CD4-positive, alpha-beta memory T cell (primary cell): ENCODE measurements at places on chromosomes 4 and X.
A peak's percentile ranks its signal among the peaks of the same experiment; 100 is the strongest.

GRCh38 chrX:68755616-68756125 is 73.2 kb upstream of the EFNB1 start:
- DNase-seq, result no peak

GRCh38 chr4:86970447-86971354 is 35.9 kb downstream of the AFF1 start:
- DNase-seq, result no peak

GRCh38 chrX:88613338-88613737 is 133.7 kb upstream of the CPXCR1 start:
- no peak for DNase-seq

- DNase-seq, result no peak
These were observed 23.4 kb upstream of the XK start for GRCh38 chrX:37662181-37662580.

DNA sequence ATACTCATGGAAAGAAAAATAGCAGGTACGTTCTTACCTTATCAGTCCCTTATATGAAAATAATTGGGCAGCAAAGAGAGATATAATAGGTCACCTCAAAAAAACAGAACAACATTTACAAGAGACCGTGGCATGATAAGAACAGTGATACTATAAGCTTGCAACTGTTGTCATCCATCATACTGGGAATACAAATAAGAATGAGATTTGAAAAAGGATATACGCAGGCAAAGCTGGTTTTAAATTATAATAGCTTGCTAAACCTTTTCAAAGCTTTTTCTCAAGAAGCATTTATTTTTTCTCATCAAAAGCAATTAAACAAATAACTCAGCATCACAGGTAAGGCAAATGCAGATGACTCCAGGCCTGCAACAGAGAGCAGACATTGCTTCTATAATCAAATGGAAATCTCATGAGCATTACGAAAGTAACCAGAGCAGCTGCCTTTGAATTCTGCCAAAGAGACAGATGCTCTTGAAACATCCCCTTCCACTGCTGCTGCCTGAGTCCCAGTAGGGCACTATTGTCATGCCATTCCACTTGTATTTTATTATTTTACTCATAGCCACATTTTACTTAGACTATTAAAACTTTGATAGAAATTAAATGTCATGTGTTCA is 620.6 kb upstream of the GNPDA2 start:
- no peak for DNase-seq

DNA sequence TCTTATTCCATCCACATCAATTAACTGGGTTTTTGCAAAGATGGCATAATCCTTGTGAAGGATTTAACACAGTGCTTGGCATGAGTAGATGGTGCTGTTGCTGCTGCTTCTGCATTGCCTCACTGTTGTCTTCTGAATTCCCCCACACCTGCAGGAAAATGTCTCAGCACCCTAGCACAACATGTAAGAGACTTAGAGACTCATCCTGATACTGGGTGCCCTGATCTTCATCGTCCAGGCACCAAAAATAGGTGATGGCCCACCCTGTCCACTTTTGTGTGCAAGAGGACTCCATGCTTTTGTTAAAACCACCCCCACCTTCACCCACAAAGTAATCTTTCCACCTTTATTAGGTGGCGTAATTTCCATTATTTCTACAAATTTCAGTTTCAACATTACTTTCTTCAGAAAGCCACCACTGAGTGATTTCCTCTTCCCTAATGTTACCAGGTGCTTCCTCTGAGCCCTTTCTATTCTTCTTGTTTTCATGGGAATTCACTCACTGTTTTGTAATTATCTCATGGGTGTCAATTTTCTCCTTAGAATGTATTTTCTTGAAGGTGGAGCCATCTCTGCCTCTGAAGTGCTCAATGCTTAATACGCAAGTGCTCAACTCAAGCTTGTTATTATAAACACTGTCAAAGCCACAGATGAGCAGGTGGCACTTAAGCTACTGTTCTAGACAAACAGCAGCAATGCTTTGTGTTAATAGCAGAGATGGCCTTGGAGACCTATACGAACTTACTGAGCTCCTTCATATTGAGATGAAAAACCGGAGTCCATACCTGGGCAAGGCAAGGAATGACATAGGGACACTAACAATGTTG is 89.5 kb downstream of the HS3ST1 start:
- no peak for DNase-seq

DNA sequence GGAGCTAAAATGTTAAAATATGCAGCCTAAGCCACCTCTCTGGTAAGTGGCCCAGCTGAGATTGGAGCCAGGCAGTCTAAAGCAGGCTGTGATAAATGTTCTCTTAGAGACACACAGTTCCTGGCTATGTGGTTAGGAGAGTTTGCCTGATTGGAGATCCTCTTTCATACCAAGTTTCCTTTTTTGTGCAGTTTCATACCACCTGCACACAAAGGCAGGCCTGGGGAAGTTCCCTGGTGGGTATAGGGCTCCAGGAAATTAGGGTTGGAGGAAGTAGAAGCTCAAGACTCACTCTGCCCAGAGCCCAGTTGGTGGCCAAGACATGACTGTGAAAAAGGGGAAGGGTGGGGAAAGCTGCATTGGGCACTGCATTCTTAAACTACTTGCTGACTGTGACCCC is 16.9 kb downstream of the CYBB start:
- DNase-seq, result no peak

DNA sequence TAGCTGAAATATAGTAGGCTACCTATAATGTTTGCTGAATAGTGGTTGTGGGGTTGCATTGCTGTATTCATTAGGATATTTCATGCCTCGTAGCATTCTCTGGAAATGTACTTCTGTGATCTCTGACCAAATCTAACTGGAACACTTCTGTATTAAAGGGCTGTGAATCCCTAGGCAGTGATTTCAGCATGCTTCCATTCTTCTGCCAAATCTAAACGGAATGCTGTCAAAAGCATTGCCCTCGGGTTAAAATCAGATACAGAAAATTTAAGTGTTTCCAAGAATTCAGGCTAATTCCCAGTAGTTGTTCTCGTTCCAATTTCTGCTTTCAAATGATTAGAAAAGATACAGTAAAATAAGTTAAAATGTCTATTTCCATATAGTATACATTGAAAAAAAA is 1847.5 kb upstream of the IGFBP7 start:
- DNase-seq, result no peak

GRCh38 chr4:84089652-84090437 is 409.2 kb downstream of the NKX6-1 start:
- DNase-seq, result no peak

GRCh38 chr4:176717237-176717636 is 75.5 kb downstream of the VEGFC start:
- DNase-seq, result no peak

GRCh38 chr4:99816545-99817308 is at the start of gene DAPP1:
Gene DAPP1 (plus strand): TSS chr4:99816827. CDS start chr4:99816914, 87 bp downstream.
- DNase-seq, result peak; percentile 88

DNA sequence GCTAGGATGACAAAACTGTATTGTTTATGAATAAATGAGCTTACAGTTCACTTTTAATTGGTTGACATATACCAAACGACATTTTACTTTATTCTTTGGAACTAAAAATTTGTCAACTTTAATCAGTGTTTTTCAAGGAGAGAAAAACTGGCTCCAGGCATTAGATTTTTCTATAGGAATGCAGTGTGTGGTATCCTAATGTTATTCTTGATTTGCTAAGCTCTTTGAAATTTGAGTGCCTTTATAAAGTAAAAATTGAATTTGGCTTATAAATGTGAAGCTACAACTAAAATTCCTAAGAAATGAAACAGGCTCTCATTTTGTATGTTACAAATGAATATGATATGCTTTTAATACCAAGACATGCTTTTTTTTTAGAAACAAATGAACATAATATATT is 442.2 kb upstream of the TRAM1L1 start:
- DNase-seq, result no peak

GRCh38 chrX:41688835-41689234 is at the start of gene GPR34:
Gene GPR34 (plus strand): TSS chrX:41688973. CDS start chrX:41695634, 6,661 bp downstream.
- no peak for DNase-seq

GRCh38 chr4:15636818-15637217 is 18.3 kb downstream of the FBXL5 start:
- no peak for DNase-seq

GRCh38 chr4:128334256-128334655 is 46.6 kb upstream of the PGRMC2 start:
- DNase-seq, result no peak

DNA sequence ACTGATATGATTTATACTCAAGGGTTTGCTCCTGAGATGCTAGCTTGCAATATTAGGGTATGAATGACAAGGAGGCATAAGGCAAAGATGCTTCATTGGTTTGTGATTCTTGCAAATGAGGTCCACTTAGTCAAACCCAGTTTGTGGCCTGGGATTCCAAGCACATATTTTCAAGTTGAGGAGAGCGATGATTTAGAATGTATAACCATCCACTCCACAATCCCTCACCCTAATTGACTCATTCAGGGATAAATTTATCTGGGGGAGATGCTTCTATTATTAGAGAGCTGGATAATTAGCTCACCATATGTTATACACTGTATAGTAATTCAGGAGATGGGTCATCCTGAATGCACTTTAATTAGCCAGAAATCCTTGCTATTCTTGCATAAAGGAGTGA is 118.3 kb upstream of the PUDP start:
- no peak for DNase-seq

DNA sequence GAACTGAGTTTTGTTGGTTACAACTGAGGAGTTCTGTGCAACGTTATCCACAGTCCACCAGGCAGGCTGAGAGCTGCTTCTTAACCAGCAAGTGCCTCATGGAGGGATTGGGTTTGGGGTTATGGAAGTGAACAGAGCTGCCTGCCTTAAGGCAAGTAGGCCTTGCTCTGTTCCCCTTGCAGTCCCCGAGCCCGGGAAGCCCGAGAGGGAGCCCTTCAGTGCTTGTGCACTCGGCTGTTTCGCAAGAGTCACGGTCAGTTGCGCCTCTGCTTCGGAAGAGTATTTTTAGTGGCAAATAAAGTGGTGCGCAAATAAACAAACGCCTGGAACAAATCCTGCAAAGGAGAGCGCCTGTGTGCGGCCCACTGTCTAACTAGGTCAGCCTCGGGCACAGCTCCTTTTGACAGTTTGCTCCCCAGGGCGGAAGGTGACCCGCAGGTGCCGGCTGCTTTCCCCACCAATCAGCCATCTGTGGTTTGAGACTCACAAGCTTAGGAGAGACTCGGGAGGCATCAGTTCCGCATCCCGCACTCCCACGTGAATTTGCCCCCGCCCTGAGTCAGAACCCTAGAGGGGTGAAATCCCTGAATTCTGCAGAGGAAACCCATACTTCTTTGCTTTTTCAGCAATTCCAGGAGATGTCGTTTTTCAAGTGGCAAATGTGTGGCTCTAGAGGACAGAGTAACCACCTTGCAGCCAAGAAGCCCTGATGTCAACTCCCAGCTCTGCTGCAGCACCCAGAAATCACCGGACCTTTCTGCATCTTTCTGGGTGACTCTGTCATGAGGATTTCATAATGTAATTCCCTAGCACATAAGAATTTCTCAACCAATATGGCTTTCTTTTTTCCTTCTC is 56.8 kb downstream of the LGI2 start:
- DNase-seq, result no peak

DNA sequence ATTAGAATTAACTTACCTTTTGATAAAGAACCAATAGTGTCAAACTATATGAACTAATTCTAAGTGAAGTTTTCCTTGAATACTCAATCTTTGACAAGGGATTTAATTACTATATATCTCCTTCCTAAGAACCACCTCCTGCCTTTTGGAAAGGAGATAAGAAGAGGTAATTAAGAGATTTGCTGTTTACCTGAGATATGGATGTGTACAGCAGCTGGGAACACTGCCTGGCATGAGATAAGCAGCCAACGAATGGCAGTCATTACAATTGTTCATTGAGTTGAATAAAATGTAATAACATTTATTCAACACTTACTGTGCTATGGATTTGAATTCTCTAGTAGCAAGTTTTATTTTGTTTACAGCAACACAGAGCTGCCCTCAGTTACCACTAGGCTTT is 407.1 kb downstream of the SPOCK3 start:
- DNase-seq, result no peak

- DNase-seq, result no peak
These were observed 4.3 kb downstream of the IL1RAPL1 start for GRCh38 chrX:28591542-28591941.

DNA sequence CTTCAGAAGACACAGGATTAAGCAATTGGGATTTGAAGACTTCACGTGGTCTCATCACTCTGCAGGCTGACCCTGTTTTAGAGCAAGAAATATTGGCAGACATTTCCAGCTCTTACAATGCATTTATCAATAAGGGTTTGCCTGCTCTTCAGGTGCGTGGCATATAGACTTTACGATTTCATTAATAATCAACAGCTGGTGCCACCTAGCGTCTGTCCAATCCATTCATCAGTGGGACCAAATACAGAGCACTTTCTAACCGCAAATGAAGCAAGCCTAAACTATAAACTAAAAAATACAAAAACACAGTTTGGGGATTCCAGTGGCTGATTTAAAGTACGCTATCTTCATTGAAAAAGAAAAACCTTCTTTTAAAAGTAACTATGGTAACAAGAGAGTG is 125.4 kb upstream of the DMD start:
- no peak for DNase-seq

GRCh38 chr4:43496602-43497001 is 604.1 kb downstream of the GRXCR1 start:
- DNase-seq, result no peak

DNA sequence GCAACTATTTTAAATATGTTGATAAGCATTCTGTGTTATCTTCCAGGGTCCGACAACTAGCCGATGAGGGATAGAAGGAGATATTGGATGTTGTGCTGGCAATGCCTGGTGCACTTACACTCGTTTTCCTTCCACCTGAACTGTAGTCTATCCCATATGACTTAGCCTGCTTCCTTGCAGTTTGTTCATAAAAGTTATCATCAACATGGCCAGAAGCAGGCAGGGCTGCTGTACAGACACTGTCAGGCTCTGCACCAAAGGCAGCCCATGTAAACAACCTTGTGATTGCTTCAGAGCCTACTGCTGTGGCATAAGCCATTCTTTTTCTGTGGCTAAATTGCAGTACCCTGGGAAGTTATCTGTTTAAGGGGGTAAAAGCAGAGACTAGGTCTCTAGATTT is 1.6 kb downstream of the MAPK10 start:
- no peak for DNase-seq

DNA sequence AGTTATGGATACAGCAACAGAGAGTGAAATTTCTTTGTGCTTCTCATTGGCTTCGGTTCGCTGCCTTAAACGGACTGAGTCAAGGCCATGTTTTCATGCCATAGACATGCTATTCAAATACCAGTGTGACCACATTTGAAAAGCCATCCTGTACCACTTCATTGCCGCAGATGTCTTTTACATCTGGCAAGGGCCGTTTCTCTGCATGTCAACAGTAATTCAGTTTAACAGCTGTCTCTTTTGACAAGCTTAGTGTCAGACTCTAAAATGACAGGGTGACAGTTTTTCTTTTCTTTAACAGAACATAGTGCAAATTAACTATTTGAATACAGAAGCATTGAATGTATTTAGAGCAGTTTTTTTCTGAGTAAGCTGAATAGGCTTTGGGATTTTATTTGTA is 362.2 kb upstream of the POU3F4 start:
- no peak for DNase-seq

DNA sequence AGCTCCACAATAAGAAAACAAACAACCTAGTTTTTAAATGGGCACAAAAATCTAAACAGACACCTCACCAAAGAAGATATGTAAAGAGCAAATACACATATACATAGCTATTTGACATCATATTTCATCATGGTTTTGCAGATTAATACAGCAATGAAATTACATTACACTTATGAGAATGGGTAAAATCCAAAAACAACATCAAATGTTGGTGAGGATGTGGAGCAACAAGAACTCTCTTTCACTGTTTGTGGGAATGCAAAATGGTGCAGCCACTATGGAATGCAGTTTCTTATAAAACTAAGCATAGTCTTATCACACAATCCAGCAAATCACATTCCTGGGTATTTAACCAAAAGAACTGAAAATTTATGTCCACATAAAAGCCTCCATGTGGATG is 25.0 kb downstream of the TLR6 start:
- no peak for DNase-seq
